Mesendoderm (in vitro differentiated cells): ENCODE measurements at places on chromosomes 7 and 10.

- no peak for DNase-seq
Observed at GRCh38 chr10:18689498-18689897, 30.3 kb downstream of the ARL5B start.

DNA sequence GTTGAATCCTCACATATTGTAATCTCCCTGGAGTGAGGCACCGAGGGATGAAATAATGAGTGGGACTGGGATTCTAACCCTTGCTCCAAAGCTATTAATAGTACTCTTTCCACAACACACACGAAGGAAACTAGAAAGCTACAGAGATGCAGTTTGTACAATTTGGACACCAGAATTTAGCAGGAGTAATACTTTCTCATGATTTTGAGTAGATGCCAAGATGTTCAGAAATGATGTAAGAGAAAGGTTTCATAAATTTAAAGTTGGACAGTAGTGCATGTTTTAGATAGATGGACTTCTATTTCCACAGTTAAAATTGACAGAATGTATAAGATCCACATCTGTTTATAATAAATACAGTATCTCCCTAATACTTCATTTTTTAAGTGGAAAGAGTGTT lies 46.5 kb downstream of the PRR15 start:
- DNase-seq: no peak

GRCh38 chr7:55513868-55514267 lies 58.4 kb downstream of the VOPP1 start:
- DNase-seq: no peak

DNA sequence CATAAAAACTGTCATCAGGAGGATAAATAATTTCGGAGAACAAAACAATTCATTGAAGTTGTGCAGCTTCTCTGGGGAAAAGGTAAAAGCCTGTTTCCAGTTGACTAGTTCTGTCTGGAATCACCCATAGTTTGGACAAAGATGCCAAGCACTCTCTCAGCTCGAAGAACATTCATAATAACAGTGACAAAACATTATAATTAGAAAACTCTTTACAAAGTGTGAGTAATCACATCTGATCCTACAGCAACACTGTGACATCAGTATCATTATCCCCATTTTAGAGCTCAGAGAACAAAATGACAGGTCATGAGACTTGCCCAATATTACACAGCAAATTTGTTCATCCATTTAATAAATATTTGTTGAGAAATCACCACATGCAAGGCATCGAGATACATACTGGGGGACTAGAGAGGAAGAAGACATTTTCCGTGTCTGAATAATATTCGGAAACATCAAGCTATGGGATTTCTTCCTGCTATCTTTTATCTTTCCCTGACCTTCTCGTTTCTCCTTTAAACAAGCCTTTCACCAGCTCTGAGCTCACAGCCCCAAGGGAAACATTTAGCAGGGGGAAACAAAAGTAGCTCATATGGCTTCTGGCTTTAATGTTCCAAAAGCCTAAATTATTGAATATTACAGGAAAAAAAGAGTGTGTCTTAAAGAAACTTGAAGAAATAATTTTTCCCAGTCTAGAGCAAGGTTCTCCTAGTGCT lies 123.3 kb upstream of the GHITM start:
- no peak for DNase-seq

GRCh38 chr10:8037941-8038894 lies 16.3 kb upstream of the GATA3 start:
- DNase-seq: peak; percentile 47

GRCh38 chr10:14456218-14456869 lies 125.6 kb upstream of the FRMD4A start:
- DNase-seq: no peak
